Kidney (tissue), 22 donors: ENCODE measurements at places on chromosomes 7 and 10. TPM values are rescaled to one million over a fixed set of nuclear protein-coding genes. Genes with fewer than 3 reads are reported as not detected.

GRCh38 chr7:151368136-151368571 lies 26.5 kb downstream of the NUB1 start:
- peak; percentile 93 for DNase-seq

DNA sequence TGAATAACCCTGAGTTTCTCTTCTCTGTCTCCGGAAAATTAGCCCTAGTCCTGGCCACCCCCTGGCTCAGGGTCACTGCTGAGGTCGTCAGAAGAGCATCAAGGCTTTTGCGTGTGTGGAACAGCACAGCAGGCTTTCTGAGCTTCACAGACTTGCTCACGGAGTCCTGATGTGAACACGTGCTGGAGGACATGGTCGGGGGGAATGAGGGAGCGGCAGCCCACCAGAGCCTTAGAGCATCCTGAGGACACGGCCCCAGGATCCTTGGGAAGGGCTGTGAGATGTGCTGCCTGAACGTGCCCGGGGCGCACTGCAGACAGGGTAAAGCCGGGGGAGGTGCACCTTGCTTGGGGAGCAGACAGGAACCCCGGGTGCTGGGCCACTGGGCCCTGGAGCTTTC lies 28.8 kb downstream of the TMEM120A start:
- DNase-seq = no peak

SFTPA1 gene
- polyA plus RNA-seq = not detected

LIPN gene
- not detected for polyA plus RNA-seq

DNA sequence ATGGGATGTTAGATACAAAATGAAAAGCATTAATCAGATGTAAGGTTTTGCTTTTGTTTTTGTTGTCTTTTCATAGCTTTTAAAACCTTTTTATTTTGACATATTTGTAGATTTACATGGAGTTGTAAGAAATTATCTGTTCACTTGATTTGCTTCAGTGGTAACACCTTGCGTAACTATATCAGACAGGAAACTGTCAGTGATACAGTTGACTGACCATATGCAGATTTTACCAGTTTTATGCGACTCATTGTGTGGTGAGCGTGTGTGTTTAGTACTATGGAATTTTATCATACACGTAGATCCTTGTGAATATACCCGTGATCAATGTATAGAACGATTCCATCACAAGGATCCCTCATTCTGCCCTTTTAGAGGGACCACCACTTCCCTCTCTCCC lies 701.4 kb downstream of the SUGCT start:
- DNase-seq = no peak

EBLN1 gene
- not detected for polyA plus RNA-seq

GRCh38 chr7:2792856-2793487 lies 51.1 kb downstream of the GNA12 start:
- DNase-seq = no peak

DNA sequence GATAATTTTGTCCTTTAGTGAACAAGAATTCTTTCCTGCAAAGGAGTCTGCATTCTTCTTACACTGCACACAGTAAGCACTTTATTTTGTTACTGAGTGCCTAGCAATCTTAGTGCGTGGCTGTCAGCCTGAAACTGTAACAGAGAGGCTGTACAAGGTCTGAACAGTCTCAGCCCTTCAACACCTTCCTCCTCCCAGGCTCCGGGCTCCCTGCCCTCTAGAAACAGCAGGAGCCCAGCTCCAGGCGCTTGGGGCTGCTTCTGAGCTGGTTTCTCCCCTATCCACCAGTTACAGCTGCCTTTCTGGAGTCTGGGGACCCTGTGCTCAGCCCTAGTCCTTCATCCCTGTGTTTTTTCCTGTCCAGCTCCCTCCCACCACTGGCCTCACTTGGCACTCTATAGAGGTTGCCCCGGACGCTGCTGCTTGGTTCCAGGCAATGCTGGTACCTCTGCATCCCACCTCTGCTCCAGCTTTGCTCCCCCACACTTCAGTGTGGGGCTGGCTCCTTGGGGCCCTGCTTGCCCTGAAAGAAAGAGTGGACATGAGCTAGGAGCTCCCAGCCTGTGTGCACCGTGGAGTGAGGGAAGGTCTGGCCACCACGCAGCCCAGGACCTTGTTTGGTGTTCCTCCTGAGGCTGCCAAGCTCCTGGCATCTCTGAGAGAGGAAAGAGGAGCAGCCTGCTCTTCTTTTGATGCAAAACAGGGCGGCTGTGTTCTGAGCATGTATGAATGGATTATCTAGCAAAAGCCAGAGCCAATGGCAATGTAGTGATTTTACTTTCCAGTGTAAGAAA lies 251.2 kb upstream of the GRB10 start:
- no peak for DNase-seq

- no peak for DNase-seq
Measured at GRCh38 chr7:146206270-146206669, 89.7 kb downstream of the CNTNAP2 start.

- DNase-seq = no peak
Measured at GRCh38 chr7:889025-889390, 12.7 kb downstream of the GET4 start.

DNA sequence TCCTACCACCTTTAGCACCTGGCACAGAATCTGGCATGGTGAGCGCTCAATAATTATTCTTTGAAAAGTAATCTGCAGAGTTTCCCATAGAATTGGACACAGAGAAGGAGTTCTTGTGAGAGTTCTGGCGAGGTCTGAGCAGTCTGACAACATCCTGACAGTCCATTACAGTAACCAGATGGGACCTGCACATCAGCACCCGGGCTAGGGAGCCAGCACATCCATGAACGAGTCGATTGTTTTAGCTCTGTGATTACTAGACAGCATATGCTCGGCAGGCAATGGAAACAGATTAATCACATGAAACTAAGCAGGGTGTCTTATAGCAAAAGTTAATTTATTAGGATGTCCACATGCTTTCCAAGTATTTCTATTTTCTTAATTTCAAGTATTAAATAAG lies 96.7 kb downstream of the SEMA3D start:
- DNase-seq = peak; percentile 33

GRCh38 chr10:44636625-44637024 lies 251.7 kb upstream of the CXCL12 start:
- DNase-seq = no peak
